ENCODE measurements at places on chromosomes 6 and 20. TPM values are rescaled to one million over a fixed set of nuclear protein-coding genes. Genes with fewer than 3 reads are reported as not detected.

The PRDM13 gene
- not detected for total RNA-seq

The C20orf141 gene
- total RNA-seq = not detected

The PCK1 gene
- total RNA-seq = 105 TPM

The RMND1 gene
- total RNA-seq = 40.8 TPM

The KCNS1 gene
- total RNA-seq = 0.76 TPM

The SIRPB2 gene
- total RNA-seq = 5.5 TPM

The DYNLT1 gene
- total RNA-seq = 54.5 TPM

The PRR18 gene
- 0.18 TPM for total RNA-seq

The RPN2 gene
- 131 TPM for total RNA-seq

The IRF4 gene
- 2.2 TPM for total RNA-seq

The OR2H1 gene
- total RNA-seq = not detected

The PTCRA gene
- 0.82 TPM for total RNA-seq

The CITED2 gene
- 218 TPM for total RNA-seq

The FAM83C gene
- total RNA-seq = not detected

The COL9A3 gene
- 28.3 TPM for total RNA-seq

The GABRR2 gene
- 3.9 TPM for total RNA-seq

The PLEKHG1 gene
- total RNA-seq = 47.4 TPM

The DEFB119 gene
- not detected for total RNA-seq

The HCK gene
- total RNA-seq = 11.8 TPM
